Fibroblast of skin of right quadriceps (primary cell): ENCODE measurements at places on chromosomes 1 and 21.

GRCh38 chr1:11528611-11529261, 49.8 kb downstream of the DISP3 start:
- no peak for DNase-seq

DNA sequence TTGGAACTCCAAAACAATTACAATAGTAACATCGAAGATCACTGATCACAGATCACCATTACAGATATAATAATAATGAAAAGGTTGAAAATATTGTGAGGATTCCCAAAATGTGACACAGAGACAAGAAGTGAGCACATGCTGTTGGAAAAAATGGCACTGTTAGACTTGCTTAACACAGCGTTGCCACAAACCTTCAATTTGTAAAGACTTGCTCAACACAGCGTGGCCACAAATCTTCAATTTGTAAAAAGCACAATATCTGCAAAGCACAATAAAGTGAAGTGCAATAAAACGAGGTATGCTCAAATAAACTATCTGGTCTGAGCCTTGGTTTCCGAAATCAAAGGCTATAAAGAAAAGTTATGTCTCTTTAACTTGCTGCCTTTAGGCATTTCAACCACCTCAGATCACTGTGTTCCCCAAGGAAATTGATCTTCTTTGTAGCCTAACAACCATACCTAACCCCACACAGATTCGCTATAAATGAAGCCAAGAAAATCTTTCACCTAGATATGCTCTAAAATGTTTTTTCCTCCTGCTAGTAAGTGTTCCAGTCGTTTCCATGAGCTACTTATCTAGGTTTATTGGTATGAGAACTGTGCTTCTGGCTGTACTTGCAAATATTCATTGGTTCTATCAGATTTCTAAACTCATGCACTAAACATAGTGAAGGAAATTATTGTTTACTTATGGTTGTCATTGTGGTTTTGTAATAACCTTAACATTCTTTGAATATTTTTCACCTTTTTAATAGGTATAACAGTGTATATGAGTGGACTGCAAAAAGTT, 13.1 kb upstream of the LPGAT1 start:
- DNase-seq: no peak

DNA sequence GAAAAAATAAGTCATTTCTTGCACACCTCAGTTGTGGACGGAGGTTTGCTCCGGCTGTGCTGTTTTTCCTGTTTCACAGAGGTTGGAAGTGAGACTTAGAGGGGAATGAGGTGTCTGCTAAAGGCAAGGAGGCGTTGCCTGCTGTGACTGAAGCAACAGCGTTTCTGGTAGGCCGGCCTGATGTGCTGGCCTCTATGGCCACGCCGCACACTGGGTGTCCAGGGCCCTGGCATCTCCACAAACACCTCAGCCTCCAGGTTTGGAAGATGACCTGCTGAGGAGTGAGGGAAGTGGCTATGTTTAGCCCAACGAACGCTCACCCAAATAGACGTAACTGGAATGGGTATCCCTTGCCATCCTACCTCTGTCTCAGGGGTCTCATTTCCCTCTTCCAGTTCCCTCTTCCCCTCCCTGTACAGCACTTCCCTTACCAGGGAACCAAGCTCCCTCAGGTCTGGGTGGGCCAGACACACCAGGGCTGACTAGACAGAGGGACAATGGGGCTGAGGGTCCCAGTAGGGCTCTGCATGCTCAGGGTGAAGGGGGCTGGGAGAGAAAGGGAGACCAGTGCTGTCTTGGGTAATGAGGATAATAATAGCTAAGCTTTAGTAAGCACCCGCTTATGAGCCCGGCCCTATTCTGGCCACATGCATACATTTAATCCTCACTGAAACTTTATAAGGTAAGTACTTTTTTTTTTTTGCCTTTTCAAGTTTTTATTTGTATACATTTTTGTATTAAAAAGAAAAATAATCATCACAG, 11.9 kb downstream of the CACNA1S start:
- DNase-seq: no peak

GRCh38 chr1:100649146-100649545, 70.4 kb upstream of the VCAM1 start:
- DNase-seq: no peak

- DNase-seq: no peak
Observed at GRCh38 chr1:7249516-7249915, 464.3 kb downstream of the CAMTA1 start.

DNA sequence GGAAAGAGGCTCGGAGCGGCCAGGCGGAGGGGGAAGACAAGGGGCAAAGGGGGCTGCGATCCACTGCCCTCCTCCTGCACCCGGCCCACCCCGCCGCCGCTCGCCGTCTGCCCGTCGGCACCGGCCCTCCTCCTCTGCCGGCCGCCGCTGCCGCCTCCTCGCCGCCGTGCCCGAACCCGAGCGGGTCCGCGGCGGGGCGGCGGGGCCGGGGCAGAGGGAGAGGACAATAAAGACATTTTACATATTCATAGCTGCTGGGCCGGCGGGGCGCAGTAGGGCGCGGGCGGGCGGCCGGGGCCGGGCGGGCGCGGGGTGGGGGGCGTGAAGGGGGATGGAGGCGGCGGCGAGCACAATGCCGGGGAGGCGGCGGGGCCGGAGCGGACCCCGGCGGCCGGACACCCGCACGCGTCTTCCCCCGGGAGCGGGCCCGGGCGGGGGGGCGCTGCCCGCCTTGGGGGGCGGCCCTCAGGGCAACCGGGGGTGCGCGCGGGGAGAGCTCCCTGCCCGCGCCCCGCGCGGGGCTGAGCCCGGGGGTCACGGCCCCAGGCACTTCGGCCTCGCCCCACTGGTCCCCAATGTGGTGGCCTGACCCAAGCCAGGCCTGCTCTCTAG, 546 bp downstream of the POU2F1 start:
- DNase-seq: peak; percentile 3

DNA sequence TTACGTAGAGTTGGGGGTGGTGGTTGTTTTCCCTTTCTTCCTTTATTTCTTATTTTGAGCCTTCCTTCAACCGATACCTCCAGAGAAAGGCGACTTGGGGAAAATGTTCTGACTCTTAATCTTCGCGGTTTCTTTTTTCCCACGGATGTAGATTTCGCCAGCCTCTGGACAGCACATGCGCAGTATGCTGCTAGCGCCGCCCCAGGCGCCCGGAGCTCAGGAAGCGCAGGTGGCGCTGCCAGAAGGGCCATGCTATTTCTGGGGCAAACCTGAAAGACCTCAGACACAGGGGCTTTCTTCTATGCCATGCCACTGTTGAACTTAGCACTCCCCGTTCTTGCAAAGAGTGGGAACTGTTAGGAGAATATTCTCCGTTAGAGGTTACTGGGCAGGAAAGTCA, 392.1 kb downstream of the KIF26B start:
- DNase-seq: no peak

DNA sequence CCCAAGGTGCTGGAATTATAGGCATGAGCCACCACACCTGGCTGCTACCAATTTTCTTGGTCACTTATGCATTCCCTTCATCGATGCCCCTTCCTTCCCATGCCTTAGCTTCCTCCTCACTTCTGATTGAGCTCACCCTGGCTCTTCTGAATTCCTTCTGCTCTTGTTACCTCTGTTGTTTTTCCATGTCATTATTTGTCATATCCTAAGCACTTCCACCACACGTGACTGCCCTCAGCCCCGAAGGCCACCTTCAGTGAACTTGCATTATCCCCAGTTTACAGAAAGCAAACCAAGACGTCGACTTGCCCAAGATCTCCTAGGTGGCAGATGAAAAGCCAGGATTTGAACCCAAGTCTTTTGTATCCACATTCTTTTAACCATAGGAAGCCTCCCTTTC, 30.7 kb downstream of the CA6 start:
- no peak for DNase-seq

DNA sequence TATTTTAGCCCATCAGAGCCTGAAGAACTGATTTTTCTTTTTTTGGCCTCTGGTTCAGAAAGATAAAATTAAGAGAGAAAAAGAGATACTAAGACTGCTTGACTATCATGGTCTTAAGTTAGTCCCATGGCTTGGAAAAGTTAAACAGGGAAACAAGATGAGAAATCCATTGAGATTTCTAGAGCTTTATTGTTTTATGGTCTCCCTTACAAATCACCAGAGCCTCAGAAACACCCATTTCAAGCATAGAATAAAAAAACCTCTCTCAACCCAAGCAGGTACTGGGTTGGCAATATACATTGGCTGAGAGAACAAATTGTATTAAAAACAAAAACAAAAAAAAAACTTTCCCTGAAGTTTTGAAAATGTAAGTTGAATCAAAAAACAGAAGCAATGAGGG, 3.9 kb downstream of the SELE start:
- DNase-seq: no peak

DNA sequence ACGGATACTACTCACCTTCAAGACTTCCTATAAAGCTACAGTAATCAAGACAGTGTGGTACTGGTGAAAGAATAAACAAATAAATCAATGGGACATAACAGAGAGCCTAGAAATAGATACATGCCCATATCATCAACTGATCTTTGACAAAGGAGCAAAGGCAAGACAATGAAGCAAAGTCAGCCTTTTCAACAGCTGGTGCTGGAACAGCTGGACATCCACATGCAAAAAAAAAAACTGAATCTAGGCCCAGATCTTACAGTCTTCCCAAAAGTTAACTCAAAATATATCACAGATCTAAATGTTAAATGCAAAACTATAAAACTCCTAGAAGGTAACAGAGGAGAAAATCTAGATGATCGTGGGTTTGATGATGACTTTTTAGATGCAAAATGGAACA, 170.3 kb downstream of the MIS18A start:
- DNase-seq: no peak

GRCh38 chr1:216682752-216683151, 40.5 kb downstream of the ESRRG start:
- DNase-seq: no peak

DNA sequence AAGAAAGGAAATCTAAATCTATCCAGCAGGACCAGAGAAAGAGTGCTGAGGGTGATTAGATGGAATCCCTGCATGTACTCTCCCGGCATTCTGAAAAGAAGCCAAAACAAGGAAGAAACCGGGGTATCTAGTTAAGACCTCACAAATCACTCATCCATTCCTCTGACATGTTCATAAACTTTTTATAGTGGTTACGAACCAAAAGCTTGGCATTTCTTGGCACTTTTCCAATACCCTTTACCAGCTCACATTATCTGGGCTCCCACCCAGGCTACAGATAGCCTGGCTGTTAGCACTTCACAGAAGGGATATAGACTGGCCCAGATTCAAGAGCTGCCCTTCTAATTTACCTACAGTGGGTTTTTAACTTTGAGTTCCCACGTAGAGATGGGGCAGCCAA, 1.8 kb upstream of the C1orf74 start:
- DNase-seq: no peak

DNA sequence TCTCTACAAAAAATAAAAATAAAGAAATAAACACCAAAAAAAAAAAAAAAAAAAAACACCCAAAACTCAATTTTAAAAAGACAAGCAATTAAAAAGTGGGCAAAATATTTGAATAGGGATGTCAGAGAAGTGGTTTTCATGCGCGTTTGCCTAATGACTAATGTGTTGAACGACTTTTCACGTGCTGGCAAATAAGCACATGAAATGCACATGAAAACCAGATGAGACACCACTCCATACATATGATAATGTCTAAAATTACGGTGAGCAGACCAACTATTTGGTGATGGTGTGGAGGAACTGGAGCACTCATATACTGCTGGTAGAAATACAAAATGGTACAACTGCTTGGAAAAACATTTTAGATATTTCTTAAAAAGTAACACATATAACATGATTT, 39.4 kb upstream of the UHMK1 start:
- peak; percentile 54 for DNase-seq
